ENCODE measurements at places on chromosomes 4 and X. TPM values are rescaled to one million over a fixed set of nuclear protein-coding genes. Genes with fewer than 3 reads are reported as not detected.

DNA sequence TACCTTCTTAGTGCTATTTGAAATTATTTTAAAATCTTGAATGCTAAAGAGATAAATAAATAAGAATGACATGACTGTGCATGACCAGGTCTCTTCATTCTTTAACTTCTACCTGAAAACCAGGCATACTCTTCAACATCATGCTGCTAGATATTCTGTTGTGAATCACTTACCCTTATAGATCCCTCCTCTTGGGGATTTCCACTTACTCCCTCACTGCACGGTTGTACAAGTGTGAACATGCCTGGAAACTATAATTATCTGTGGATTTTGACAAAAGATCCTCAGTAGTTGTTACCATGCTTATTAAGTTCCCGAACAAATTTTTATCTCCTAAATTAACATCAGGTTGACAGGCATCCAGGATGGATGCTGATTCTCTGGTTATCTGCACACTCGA lies 54.3 kb downstream of the ADGRL3 start:
- H3K4me1 ChIP-seq, result no peaks in the 10 kb centered on the region
- no peak overlapping the region for H3K4me3 ChIP-seq

GRCh38 chr4:120865985-120866384 lies 56.5 kb downstream of the PRDM5 start:
- no peaks in the 10 kb centered on the region for H3K36me3 ChIP-seq
- H3K27ac ChIP-seq, result no peak overlapping the region
- no peak overlapping the region for H3K4me3 ChIP-seq
- peaks cover 5% of the 10 kb centered on the region for H3K27me3 ChIP-seq
- no peaks in the 10 kb centered on the region for H3K4me1 ChIP-seq

The PCDH7 gene
- not detected for total RNA-seq

DNA sequence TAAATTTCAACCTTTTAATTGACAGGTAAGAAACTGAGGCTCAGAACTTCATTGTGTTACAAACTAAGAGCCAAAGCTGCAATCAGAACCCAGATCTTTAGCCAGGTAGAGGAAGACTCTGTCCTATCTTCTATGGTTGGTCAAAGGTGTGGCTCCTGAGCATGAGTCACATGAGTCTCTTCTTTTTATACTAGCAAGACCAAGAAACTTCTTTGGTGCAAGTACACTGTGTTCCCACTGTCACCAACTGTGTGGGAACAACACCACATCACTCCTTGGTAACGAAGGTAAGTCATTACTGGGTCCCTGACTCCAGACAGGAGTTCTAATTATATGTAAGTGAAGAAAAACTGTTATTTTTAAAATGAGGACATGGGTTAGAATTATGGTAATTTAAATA lies 290.1 kb downstream of the INPP4B start:
- H3K36me3 ChIP-seq, result peaks cover 7% of the 10 kb centered on the region
- H3K27me3 ChIP-seq, result no peaks in the 10 kb centered on the region
- DNase-seq, result peak; percentile 28

DNA sequence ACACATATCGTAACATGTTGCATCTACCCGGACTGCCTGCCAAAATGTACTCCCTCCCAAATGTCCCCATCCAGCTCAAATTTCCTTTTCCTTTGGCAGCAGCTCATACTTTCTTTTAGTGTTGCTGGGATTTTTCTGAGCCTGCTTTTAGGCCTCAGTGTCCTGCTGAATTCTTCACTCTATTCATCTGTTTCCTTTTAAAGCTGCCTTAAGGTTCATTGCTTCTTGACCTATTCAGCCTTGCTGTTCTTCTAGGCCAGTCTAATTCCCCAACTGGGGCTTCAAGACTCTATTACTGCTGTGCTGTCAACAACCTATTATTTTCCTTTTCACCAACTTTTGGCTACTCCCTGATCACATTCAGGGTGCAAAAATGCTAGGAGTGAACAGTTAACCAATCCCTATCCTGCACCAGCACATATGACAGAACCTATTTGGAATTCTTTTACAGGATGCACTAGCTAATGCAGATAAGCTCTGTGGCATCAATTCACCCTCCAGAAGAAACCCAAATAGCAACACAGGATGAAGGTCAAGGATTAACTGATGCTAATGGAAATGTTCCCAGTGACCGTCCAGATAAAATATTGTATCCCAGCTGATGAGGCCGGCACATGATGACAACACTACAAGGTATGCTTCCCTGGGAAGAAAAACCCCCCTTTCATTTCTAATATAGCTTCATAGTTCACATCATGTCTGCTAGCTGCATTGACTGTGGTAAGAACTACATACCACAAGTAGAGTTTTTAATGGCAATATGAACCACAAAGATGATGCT lies 114.7 kb upstream of the TTC29 start:
- H3K27ac ChIP-seq, result no peak overlapping the region
- DNase-seq, result no peak
- H3K4me3 ChIP-seq, result no peak overlapping the region

DNA sequence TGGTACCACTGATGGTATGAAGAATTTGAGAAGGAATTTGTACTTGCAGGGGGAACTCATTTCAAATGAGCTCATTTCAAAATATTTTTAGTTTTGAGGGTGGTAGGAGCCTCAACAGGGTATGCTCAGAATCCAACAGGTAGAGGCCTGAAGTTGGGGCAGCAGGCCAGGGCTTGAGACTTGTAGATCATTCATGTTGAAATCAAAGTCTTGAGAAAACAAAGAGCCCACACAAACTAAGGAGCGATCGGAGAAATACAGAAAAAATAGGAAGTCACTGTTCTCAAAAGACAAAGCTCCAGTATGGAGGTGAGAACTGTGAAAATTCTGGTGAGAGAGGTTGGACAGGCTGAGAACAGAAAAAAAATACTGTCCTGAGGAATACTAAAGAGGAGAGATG lies 979 bp upstream of the SLC9A6 start:
- no peaks in the 10 kb centered on the region for H3K27me3 ChIP-seq
- peak overlapping the region; percentile 86 for H3K27ac ChIP-seq
- no peaks in the 10 kb centered on the region for H3K36me3 ChIP-seq
- peaks cover 56% of the 10 kb centered on the region for H3K4me1 ChIP-seq
- DNase-seq, result no peak

GRCh38 chr4:169492436-169493163 lies 119.8 kb downstream of the NEK1 start:
- no peak overlapping the region for H3K4me3 ChIP-seq
- H3K36me3 ChIP-seq, result peaks cover 5% of the 10 kb centered on the region
- no peaks in the 10 kb centered on the region for H3K27me3 ChIP-seq
- DNase-seq, result peak; percentile 41
- H3K4me1 ChIP-seq, result peaks cover 2% of the 10 kb centered on the region
- no peak overlapping the region for H3K27ac ChIP-seq

GRCh38 chr4:173171098-173171497 lies 2.5 kb downstream of the GALNT7 start:
- no peaks in the 10 kb centered on the region for H3K27me3 ChIP-seq
- H3K4me3 ChIP-seq, result no peak overlapping the region
- no peak overlapping the region for H3K27ac ChIP-seq
- no peak for DNase-seq
- no peaks in the 10 kb centered on the region for H3K36me3 ChIP-seq
- peaks cover 45% of the 10 kb centered on the region for H3K4me1 ChIP-seq

GRCh38 chr4:52259978-52260377 lies 208.9 kb downstream of the SPATA18 start:
- no peaks in the 10 kb centered on the region for H3K36me3 ChIP-seq
- DNase-seq, result no peak
- H3K4me3 ChIP-seq, result no peak overlapping the region
- H3K4me1 ChIP-seq, result no peaks in the 10 kb centered on the region
- H3K27ac ChIP-seq, result no peak overlapping the region

The HSFX4 gene
- total RNA-seq, result not detected

- no peak overlapping the region for H3K27ac ChIP-seq
- H3K4me3 ChIP-seq, result no peak overlapping the region
- peaks cover 2% of the 10 kb centered on the region for H3K4me1 ChIP-seq
- H3K27me3 ChIP-seq, result no peaks in the 10 kb centered on the region
These were observed 577 bp downstream of the BGN start for GRCh38 chrX:153495362-153495751.

- DNase-seq, result no peak
- no peaks in the 10 kb centered on the region for H3K4me1 ChIP-seq
- no peaks in the 10 kb centered on the region for H3K27me3 ChIP-seq
- no peak overlapping the region for H3K27ac ChIP-seq
These were observed 3.8 kb upstream of the C4orf50 start for GRCh38 chr4:6021831-6022606.

The UCP1 gene
- total RNA-seq, result not detected

The MAGEA3 gene
- not detected for total RNA-seq

DNA sequence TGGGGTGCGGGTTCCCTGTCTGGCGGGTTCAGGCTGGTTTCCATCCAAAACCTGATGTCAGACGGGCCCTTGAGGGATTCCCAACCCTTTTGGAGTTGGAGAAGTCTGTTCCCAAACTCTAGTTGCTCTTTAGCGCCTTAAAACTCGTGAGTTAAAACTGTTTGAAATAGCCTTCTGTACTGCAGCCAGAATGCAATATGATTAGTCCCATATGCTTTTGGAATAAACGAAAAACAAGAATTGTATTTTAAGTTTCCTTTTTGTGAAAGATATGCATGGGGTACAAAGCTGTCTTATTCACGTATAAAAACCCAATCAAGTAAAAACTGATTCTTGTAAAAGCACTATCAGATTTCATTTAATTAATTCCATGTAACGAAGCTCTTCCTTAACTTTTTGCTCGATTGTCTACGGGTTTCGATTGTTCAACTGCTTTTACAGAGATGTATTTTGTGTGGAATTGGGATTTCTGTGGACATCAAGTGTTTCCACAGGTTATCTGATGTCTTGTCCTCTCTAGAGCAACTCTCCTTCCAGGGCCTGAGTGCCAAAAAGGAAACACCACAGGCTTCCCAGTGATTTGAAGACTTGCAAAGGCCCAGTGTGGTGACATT lies 49.5 kb downstream of the CLDN34 start:
- no peak for DNase-seq
- no peaks in the 10 kb centered on the region for H3K36me3 ChIP-seq
- H3K4me1 ChIP-seq, result peaks cover 29% of the 10 kb centered on the region
- peaks cover 4% of the 10 kb centered on the region for H3K27me3 ChIP-seq
- H3K4me3 ChIP-seq, result peak overlapping the region; percentile 67

The SULT1E1 gene
- total RNA-seq, result not detected

The HSFX3 gene
- total RNA-seq, result not detected

- H3K27me3 ChIP-seq, result no peaks in the 10 kb centered on the region
- H3K36me3 ChIP-seq, result no peaks in the 10 kb centered on the region
- H3K27ac ChIP-seq, result no peak overlapping the region
- DNase-seq, result no peak
- no peaks in the 10 kb centered on the region for H3K4me1 ChIP-seq
These were observed 353.3 kb downstream of the OPHN1 start for GRCh38 chrX:68079961-68080360.

DNA sequence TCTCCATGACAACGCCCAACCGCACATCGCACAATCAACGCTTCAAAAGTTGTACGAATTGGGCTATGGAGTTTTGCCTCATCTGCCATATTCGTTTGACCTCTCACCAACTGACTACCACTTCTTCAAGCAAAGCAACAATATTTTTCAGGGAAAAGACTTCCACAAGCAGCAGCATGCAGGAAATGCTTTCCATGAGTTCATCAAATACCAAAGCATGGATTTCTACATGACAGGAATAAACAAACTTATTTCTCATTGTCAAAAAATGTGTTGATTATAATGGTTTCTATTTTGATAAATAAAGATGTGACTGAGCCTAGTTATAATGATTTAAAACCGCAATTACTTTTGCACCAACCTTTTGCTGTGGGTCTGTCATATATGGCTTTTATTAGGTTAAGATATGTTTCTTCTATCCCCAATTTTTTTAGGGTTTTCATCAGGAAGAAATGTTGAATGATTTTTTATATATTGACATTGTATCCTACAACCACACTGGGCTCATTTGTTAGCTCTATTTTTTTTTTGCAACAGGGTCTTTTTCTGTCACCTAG lies 138.4 kb downstream of the PWWP3B start:
- no peak overlapping the region for H3K4me3 ChIP-seq
- no peaks in the 10 kb centered on the region for H3K36me3 ChIP-seq
- H3K4me1 ChIP-seq, result no peaks in the 10 kb centered on the region
- no peaks in the 10 kb centered on the region for H3K27me3 ChIP-seq
- no peak overlapping the region for H3K27ac ChIP-seq
- no peak for DNase-seq

Data from activated CD4-positive, alpha-beta memory T cell treated with anti-CD3 and anti-CD28 coated beads for 36 hours (primary cell).